Brain microvascular endothelial cell (primary cell): ENCODE measurements at places on chromosomes 1 and 21.

DNA sequence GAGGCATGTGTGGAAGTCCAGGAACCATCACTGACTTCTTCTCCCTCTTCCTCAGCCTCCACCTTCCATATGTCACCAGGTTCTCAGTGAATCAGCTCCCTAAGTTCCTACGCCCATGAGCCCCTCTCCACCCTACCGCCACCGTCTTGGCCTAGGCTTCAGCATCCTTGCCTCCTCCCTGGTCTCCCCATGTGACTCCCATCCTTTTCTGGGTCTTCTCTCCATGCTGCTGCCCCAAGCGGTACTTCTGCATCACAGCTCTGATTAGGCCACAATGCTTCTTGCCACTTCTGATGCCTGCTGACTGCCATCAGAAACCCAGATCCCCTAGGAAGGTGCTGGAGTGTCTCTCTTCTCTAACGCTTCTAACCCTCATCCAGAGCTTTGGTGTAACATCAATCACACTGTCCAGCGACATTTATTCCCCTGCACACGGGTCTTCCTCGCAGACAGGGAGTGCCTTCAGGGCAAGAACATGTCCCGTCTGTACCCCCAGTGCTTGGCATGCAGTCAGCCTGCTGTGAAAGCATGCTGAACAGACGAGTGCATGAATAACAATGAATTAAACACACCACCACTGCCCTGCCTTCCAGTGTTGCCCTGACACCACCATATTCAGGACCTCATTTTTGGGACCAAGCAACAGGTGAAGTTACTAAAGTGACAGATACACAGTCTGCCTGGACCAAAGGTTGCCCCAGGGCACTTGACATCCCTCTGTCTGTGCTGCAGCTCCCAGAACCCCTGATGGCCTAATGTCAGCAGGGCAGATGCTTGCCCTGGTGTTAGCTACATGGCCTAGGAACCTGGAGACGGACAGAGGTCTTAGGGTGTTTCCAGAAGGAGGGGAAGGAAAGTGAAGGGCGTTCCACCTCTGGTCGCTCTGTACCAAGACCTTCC is 158.7 kb upstream of the EDN2 start:
- DNase-seq, result no peak

DNA sequence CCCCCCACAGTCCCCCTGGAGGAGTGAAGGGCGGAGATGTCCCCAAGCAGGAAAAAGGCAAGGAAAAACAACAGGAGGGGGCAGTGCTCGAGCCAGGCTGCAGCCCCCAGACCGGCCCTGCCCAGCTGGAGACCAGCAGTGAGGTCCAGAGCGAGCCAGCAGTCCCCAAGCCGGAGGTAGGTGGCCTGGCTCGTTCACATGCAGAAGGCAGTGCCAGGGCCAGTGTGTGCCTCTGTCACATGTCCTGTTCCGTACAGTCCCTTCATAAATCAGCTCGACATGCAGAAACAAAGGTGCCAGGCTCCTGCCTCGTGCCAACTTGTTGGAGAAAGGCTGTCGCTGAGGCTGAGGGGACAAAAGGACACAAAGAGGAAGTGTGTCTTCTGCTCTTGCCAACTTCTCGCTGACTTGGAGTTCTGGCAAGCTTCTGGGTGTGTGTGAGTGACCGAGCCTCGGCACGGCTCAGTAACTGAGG is 24.1 kb upstream of the MPZL1 start:
- no peak for DNase-seq

DNA sequence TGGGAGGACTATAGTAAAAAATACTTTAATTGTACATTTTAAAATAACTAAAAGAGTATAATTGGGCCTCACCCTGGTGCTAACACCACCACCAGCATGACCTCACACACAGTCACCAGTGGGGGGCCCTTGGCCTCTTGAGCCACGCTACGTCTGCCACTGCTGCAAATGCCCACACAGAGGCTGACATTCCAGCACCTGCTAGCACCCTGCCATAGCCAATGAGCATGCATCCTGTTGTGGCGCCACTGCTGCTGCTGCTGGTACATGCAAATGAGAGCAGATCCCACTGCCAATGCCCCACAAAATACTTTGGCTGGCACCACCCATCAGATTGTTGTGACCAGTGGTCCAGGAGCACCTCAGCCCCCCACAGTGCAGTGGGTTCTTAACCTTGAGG is 31.5 kb upstream of the TNR start:
- no peak for DNase-seq

DNA sequence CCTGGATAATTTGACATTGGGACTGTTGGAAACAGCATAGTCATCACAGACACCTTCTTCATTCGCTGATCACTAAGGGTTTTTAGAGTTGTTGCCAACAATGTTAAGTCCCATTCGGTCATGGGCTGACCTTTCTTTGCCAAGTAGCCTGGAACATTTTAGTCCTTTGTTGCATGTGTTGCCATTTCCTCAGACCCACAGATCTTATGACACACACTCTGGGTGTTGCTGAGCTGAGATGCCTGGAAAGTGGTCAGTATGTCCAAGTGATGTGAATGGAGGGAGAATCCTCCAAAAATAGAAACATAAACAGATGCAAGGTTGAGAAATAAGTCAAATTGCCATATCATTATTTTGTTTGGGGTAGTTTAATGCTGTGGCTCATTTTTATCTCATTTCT is 61.5 kb upstream of the GJA5 start:
- DNase-seq, result no peak

- DNase-seq, result peak; percentile 34
Observed at GRCh38 chr1:46134660-46135331, 2.4 kb upstream of the PIK3R3 start.

DNA sequence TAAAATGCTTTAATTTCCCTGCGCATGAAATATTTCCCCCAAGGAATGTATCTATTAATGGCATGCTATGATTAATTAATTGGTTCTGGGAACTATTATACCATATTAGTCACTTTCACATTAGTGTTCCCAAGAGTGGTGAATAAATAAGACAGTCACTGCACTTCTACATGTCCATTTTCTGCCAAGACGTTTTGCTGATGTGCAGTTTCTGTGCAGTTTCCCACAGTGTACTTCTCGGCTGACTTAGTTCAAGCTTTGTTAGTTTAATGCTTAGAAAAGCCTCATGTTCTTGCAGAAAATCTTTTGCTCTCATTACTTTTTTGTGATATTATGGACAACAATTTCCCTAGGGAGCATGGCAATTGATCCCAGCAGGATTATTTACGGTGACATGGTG is 1014.5 kb downstream of the BRINP3 start:
- no peak for DNase-seq

DNA sequence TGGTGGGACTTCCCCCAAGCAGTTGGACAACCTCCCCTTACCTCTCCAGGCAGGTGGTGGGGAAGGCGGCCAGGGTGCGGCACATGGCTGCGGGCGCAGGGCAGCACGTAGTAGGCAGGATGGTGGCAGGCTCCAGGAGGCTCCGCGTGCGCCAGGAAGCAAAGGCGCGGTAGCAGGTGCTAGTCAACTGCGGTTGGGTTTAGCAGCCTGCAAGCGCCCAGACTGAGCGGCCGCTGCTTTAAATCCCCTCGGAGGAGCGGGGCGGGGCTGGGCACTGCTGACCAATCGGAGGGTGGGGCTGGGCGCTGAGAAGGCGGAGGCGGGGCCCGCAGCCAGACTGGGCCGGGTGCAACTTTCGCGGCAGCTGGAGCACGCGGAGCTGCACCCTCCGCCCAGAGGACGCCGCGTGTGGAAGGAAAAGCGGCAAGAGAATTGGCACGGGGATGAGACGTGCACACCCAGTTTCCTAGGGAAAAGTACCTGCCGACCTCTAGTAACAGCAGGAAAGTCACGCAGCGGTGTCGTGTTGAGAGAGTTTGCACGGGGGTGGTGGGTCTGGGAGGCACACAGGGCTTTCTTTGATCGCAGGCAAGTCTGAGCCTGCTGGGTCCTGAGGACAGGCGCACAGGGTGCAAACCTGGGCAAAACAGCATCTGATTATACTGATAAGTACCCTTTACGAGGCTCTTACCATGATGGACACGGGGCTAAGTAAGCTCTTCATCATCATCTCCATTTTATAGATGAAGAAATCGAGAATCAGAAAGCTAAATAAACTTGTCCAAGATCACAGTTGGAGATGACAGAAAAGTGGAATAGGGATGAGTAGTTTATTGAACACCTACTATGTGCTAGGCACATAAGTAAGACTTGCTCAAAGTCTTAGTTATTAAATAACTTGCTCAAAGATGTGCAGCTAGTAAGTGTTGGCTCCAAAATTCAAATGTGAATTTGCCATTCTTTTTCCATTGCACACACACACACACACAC is at the start of gene RGS16:
TSS of gene RGS16 (minus strand) at position 215 of the 990 bp plus-strand sequence. CDS start at position 85, 130 bp downstream.
- peak; percentile 69 for DNase-seq

GRCh38 chr1:23601968-23602876 is 42.9 kb upstream of the ID3 start:
- no peak for DNase-seq

DNA sequence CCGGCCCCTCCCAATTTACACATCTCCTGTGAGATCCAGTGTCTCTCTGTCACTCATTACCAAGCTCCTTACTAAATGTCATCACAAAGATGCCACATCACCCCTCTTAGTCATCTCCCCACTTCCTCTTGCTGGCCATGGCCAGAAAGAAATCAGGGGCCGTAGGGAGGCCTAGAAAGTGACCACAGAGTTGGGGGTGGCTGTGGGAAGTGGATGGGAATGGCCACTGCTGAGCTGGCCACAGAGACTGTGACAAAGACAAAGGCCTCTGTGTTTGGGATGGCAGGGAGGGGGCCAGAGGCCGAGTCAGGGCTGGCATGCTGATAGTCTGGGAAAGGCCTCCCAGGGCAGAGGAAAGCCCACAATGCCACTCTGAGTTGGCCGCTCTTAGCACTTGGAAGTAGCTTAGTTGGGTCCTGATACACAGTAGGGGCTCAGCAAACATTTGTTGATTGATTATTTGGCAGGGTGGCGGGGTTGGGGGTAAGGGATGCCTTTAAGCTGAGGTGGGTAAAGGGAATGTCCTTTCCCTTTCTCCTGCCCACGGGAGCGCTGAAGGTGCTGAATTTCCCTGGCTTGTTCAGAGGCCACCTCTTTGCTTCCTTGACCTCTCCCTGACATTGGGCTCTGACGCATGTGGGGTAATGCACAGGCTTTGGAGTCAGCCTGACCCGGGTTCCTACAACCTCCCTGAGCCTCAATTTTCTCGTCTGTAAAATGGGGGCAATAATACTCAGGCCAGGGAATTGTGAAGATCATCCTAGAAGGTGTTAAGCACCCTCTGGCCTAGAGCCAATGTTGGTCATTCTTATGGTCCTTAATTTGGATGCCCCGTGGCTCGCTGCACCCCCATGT is 13.2 kb downstream of the NAV1 start:
- peak; percentile 70 for DNase-seq

DNA sequence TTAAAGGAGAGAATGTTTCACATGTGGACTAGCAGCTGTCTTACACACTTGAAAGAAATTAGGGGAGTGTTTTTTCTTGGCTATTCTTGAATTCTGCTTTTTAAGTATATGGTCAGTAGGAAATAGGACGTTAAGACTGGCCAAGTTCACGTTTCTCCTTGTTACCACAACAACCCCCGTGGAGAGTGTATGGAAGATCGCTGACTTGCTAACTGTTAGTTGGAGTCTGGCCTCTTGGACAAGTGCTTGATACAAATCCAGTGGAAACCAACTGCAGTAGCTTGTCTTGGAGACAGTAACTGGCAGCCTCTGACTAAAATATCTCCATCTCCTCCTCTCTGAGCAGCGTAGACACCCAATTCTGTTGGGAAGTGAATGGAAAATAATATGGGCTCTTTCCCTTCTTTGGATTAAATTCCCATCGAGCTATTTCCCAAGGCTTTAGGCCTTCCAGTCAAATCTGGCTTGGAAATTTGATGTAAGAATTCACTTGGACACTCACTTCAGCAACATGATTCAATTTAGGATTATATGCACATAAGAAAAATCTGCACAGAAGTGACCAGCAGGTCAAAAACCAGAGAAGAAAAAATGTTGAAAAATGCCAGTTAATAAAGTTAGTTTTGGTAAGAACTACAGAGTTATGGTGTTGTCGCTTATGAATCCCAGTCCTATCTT is 3.6 kb upstream of the NFIA start:
- no peak for DNase-seq
